ENCODE measurements at places on chromosomes 1 and 21. TPM values are rescaled to one million over a fixed set of nuclear protein-coding genes. Genes with fewer than 3 reads are reported as not detected.
A peak's percentile ranks its signal among the peaks of the same experiment; 100 is the strongest.

- no peak for DNase-seq
Observed at GRCh38 chr1:223224465-223224864, 81.4 kb upstream of the TLR5 start.

The TSPAN2 gene
- total RNA-seq = 84.2 TPM

- DNase-seq = peak; percentile 43
Observed at GRCh38 chr1:9651565-9652378, at the start of gene PIK3CD. Gene PIK3CD, plus strand, starts transcription at chr1:9651731. Its CDS starts 58,725 bp downstream, at chr1:9710456.

DNA sequence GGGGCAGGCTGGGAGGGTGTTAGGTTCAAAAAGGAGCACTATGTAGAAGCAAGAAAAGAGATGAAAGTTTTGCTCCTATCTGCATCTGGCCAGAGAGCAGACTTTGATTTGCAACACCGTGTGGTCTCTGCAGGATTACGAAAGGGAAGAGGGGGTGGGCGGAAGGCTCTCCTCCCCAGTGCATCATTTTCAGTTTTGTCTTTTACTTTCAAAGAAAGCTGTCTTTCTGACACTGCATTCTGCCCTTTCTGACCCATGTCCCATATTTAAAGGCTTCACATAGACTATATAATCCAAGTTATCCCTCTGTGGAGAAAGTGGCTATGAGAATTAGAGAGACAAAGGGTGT lies 126.5 kb downstream of the RHOU start:
- no peak for DNase-seq

DNA sequence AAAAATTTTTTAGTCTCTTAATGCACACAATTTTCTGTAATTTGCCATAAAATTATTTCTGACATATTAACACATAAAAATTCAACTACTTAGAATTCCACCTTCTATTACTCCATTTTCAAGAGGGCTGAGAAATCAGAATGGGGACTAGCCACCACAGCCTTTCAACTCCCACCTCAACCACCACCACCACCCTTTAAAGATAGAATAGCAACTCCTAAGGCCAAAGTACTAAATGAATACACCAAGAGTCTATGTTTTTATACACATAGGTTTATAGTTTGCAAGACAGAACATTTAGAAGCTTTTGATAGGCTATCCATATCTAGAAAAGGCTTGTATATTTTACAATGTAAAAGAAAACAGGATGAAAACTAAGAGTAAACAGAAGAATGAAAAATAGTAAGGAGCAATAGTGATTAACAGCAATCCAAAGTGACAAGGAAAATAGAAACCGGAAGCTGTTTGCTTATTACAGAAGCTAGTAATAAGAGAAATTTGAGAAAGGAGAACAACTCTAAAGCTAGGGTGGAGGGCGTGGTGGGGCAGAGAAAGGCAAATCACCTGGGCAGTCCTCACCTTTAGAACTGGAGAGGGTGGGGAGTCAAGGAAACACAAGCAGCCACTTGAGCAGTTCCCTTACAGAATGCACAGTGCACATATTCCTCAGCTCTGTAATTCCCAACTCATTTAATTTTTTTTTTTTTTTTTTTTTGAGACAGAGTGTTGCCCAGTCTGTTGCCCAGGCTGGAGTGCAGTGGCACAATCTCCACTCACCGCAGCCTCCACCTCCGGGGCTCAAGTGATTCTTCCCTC lies 27.7 kb downstream of the EPS15 start:
- peak; percentile 38 for DNase-seq

DNA sequence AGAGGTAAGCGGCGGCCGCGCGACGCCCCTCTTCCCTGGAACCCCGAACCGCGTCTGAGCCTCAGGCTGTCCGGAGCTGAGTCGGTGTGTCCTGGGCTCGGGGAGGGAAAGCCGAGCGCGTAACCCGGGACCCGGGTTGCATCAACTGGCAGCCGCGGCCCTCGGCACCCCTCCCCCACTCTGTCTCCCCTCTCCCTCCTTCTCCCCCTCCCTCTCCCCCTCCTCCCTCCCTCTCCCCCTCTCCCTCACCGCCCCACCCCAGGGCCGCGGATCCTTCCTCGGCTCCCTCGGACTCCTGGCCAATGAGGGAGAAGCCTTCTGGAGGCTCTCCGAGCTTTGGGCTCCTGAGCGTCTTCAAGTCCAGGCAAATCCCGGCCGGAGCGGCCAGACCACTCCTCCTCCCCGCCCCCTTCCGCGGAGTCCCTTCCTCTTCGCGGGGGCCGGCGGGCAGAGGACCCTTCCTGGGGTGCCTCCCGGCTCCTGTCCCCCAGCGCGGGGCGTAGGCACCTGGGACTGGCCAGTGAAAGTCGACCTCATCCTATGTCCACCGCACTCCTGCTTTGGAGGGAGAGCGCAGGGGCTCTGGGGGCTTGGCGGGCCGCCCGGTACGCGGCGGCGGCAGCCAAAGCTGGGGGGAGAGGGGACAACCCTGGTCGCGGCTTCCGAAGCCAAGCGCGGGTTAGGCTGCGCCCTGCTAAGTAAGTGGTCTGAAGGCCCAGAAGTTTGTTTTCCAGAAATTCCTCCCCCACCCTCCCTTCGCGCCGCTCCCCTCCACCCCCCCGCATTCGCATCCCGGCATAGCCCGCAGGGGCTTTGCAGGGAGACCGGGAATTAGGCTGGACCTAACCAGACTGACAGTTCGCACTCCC lies 850 bp downstream of the SESN2 start:
- DNase-seq = peak; percentile 79

GRCh38 chr1:174031099-174031498 lies 8.9 kb upstream of the RC3H1 start:
- no peak for DNase-seq

The TPTE gene
- not detected for total RNA-seq

DNA sequence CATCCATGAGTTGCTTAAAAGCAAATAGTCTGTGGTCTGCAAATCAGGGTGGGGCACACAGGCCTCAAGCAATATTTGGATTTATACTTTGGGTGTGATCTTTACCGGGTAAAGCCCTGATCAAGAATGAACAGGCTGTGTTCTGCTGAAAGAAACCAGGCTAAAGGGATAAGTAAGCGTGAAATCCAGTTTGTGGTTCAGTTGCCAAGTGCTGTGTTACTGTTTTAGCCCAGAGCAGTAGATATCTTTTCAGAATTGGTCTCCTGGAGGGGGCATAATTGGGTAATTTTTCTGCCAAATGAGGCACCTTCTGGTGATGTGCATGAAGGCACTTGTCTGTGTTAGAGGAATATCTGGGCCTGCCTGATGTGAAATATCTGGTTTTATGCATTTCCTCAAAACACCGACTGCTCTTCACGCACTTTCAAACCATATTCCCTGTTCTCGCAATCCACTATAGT lies 21.4 kb downstream of the AIM2 start:
- DNase-seq = no peak

The MAEL gene
- total RNA-seq = not detected

- no peak for DNase-seq
Observed at GRCh38 chr21:41048623-41049022, 119.3 kb upstream of the BACE2 start.

- no peak for DNase-seq
Observed at GRCh38 chr1:183609759-183610452, 19.6 kb upstream of the NCF2 start.

- no peak for DNase-seq
Observed at GRCh38 chr1:150780510-150780909, 14.9 kb upstream of the CTSS start.

DNA sequence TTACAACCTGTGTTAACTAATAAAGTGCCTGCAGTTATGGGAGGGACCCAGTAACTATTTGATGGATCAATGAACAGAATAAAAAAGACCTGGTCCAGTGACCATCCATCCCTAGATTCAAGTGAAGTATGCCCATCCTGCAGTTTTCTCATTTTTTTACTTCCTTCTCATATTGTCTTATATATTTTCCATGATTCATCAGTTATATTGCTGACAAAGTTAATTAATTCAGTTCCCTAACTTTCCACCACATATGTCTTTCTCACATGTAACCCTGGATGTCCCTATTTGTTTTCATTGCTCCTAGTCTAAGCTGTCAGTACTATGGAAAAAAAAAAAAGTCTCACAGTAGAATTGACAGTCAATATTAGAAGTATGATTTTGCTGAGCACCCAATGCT lies 64.3 kb downstream of the ITGB3BP start:
- no peak for DNase-seq

DNA sequence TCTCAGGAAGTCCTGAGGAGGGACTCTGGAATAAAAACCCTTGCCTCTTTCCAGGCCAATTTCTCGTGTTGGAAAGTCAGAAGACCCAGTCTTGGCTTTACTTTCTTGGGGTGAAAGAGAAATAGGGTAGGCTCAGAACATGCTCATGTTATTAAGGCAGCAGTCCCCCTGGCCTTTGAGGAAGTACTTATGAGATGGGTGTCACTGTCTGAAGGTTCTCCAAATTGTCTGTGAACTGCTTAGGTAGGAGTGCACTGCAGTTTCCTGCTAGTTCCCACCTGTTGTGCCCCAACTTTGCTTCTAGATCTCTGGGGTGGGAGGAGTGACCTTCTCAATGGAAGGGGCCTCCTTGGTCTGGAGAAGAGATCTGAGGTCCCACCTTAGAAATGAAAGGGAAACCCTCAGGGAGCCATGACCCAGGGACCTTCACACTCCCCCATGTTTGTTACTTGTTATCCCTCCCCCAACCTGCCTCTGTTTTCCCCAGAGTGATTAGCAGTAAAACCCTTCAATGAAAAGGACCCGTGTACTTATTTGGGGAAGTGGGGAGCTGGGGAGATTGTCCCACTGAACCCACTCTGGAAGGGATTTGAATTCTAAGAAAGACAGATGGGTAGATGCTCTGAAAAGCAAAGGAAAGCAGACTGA lies 5.7 kb downstream of the ZNF691 start:
- no peak for DNase-seq

GRCh38 chr1:226476648-226477319 lies 68.9 kb upstream of the PARP1 start:
- DNase-seq = no peak

- DNase-seq = no peak
Observed at GRCh38 chr1:20322081-20322824, 31.6 kb downstream of the VWA5B1 start.

- no peak for DNase-seq
Observed at GRCh38 chr1:14321422-14321821, 277.1 kb upstream of the KAZN start.

The LAX1 gene
- total RNA-seq = 2.6 TPM

The C1orf185 gene
- total RNA-seq = not detected

GRCh38 chr1:110671361-110671760 lies 3.4 kb downstream of the KCNA3 start:
- no peak for DNase-seq

GRCh38 chr1:218459878-218460711 lies 115.0 kb downstream of the TGFB2 start:
- no peak for DNase-seq

Data from mucosa of descending colon (tissue), 3 donors.